ENCODE measurements at places on chromosomes 6 and 20.
A peak's percentile ranks its signal among the peaks of the same experiment; 100 is the strongest.

DNA sequence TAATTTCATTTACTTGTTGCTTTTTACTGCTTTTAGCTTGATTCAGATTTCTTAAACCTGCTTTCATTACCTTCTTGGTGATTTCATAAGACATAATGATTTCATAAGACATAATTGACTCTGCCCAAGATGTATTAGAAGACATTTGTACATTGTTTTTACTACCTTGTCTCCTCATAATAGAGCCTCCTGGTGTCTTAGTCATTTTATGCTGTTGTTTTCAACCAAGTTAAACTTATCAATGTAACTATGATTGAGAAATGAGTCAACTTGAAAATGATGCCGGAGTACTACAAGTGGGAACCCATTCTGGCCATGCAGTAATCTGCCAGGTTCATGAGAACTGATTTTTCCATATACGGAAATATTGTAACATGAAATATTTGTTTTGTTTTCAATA is 573.6 kb downstream of the MMUT start:
- no peak overlapping the region for H3K27ac ChIP-seq
- DNase-seq, result no peak
- no peak overlapping the region for H3K4me3 ChIP-seq
- no peaks in the 10 kb centered on the region for H3K27me3 ChIP-seq

GRCh38 chr6:86686496-86686895 is 250.8 kb upstream of the HTR1E start:
- H3K4me1 ChIP-seq, result no peaks in the 10 kb centered on the region
- H3K36me3 ChIP-seq, result no peaks in the 10 kb centered on the region
- no peak overlapping the region for H3K27ac ChIP-seq
- no peak for DNase-seq
- no peak overlapping the region for H3K4me3 ChIP-seq

DNA sequence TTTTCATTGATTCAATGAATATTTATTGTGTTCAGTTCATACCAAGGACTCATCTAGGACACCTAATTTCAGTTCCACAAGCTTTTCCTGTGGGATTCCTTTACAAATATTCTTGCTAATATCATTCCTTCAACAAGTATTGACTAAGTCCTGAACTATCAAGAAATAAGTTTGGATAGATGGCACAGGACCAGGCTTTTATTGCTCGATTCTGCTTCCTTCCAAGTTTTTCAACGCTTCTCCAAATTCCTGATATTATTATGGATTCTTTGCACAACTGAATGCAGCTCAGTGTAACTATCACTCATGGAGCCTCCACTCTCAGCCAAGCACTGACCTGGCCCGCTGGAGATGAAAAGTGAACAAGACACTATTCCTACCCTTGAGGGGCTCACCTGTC is 32.7 kb upstream of the COL21A1 start:
- peaks cover 2% of the 10 kb centered on the region for H3K4me1 ChIP-seq
- H3K4me3 ChIP-seq, result no peak overlapping the region
- H3K36me3 ChIP-seq, result no peaks in the 10 kb centered on the region
- no peak for DNase-seq
- no peaks in the 10 kb centered on the region for H3K27me3 ChIP-seq

DNA sequence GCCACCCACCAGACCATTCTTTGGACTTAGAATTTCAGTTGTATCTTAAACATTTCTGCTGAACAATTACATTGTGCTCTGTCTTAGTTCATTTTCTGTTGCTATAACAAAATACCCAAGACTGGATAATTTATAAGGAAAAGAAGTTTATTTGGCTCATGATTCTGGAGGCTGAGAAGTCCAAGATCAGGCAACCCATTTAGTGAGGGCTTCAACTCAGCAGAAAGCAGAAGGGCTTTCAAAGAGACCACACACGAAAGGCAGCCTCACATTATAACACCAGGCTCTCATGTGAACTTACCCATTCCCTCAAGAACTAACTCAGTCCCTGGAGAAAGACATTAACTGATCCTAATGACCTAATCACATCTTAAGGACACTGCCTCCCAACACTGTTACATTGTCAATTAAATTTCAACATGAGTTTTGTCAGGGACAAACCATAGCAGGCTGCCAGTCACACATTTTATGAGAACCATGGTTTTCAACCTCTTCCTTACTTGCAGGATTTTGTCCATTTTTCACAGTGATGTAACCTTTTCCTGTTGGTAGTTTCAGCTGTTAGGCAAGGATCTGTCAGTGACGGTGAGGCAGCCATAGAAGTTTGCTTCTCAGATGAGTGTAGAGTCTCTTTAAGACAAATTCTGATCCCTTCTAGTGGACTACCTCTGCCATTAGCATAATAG is 399.6 kb upstream of the SOX4 start:
- no peak overlapping the region for H3K4me3 ChIP-seq
- no peak for DNase-seq
- no peaks in the 10 kb centered on the region for H3K27me3 ChIP-seq
- H3K4me1 ChIP-seq, result peaks cover 14% of the 10 kb centered on the region

DNA sequence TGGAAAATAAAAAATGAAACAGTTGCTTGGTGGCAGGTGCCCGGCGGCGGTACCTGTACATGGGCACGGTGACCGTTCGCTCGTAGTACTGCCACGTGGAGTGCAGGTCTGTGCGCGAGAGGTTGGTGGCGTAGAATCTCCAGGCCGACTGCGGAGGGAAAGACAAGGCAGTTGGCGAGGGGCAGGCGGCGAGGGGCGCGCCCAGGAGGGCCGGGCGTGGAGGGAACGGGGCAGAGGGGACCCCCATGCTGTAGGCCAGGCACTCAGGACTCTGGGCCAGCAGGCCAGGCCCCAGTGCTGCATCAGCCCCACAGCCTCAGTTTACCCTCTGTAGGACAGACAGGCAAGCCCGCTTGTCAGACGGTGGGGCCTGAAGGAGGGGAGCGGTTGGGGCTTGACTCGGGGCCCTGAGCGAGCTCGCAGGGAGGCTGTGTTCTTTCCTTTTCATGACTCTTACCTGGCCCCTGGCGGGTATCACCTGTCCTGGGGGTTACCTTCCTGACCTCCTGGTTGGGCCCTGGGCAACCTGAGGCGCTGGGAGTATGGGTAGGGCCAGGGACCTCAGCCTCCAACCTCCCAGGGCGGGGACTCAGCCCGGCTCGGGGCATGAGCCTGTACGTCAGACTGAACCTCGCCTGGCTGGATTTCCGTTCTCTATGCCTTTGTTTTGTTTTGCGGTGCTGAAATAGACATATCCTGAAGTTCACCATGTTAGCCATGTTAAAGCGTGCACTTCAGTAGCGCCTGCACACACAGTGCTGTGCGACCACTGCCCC is 38.5 kb downstream of the KCNQ2 start:
- H3K4me3 ChIP-seq, result no peak overlapping the region
- DNase-seq, result no peak
- H3K27me3 ChIP-seq, result no peaks in the 10 kb centered on the region
- no peak overlapping the region for H3K27ac ChIP-seq
- peaks cover 3% of the 10 kb centered on the region for H3K4me1 ChIP-seq
- H3K36me3 ChIP-seq, result peaks cover 3% of the 10 kb centered on the region

DNA sequence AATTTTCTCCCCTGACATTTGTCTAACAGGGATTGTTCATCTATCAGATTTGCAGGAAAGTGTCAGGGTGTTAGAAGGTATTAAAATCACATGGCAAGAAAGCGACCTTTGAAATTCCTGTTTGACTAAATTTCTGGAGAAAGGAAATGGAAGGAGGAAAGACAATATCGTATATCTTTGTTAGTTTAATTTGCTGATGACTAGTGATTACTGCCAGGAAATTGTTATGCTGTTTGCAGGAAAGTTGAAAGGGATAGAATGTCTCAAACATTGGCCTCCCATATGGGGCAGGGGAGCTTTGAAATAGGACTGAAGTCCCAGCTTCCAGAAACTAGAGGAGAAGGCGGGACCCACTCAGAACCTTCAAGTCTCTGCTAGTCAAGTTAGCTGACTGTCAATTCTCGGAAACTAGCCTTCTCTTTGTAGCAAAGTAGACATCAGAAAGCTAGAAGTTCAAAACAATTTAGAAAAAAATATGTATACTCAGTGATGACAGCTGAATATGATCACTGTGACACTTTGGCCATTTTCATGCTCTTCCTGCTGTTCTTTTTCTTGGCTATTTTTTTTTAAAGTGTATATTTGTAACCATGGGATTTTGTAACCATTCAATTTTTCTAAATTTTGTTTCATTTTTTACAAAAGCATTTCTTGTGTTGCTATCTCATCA is 53.4 kb upstream of the RALGAPA2 start:
- no peaks in the 10 kb centered on the region for H3K27me3 ChIP-seq
- H3K4me1 ChIP-seq, result no peaks in the 10 kb centered on the region
- no peaks in the 10 kb centered on the region for H3K36me3 ChIP-seq
- H3K4me3 ChIP-seq, result no peak overlapping the region

DNA sequence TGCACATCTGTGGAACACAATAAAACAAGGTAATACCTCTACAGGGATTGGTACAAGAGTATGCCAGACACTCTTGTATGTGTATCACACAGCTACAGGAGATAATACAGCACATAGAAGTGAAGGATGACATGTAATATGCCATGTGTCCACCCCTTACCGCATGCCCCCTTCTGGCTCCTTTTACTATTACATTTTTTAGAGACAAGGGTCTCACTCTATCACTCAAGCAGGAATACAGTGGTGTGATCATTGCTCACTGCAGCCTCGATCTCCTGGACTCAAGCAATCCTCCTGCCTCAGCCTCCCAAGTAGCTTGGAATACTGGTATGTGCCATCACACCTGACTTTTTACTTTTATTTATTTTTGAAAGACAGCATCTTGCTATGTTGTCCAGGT is 4.2 kb upstream of the NCR3 start:
- no peaks in the 10 kb centered on the region for H3K27me3 ChIP-seq
- no peak overlapping the region for H3K4me3 ChIP-seq
- DNase-seq, result no peak
- no peaks in the 10 kb centered on the region for H3K4me1 ChIP-seq
- no peak overlapping the region for H3K27ac ChIP-seq

DNA sequence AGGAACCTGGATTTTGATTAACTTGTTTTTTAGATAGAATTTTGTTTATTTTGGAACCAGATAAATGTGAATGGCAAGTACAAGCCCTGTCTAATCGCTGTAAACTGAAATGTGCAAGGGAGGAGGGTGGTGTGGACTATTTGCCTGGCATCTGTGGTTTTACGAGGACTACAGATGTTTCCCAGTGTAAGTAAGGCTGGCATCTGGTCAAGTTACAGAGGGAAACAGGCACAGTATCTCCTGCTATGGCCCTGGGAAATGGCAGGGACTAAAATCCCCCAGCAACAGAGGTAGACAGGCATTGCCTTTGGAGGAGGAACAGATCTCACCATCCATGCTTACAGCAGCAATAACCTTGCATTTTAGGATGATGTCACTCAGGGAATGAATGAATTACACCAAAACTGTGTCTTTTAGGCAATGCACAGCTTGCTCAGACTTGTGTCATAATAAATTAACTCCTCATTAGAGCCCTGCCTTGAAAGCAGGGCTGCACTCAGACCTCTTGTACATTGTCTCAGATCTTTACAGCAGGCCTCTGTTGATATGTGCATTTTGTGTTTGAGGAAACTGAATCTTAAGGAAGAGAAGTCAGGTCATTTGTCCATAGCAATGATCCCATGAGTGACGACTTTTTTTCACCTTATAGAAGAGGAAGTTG is 96.2 kb downstream of the TCP11 start:
- H3K36me3 ChIP-seq, result no peaks in the 10 kb centered on the region
- no peak overlapping the region for H3K4me3 ChIP-seq
- H3K4me1 ChIP-seq, result peaks cover 72% of the 10 kb centered on the region
- peak overlapping the region; percentile 46 for H3K27ac ChIP-seq
- DNase-seq, result no peak

GRCh38 chr6:104956731-104957294 is at the start of gene LIN28B:
TSS of gene LIN28B (plus strand) at chr6:104957107. CDS start at chr6:104957251, 144 bp downstream.
- DNase-seq, result no peak
- H3K36me3 ChIP-seq, result no peaks in the 10 kb centered on the region
- no peaks in the 10 kb centered on the region for H3K4me1 ChIP-seq
- H3K4me3 ChIP-seq, result peak within 1 kb of the TSS; percentile 73

DNA sequence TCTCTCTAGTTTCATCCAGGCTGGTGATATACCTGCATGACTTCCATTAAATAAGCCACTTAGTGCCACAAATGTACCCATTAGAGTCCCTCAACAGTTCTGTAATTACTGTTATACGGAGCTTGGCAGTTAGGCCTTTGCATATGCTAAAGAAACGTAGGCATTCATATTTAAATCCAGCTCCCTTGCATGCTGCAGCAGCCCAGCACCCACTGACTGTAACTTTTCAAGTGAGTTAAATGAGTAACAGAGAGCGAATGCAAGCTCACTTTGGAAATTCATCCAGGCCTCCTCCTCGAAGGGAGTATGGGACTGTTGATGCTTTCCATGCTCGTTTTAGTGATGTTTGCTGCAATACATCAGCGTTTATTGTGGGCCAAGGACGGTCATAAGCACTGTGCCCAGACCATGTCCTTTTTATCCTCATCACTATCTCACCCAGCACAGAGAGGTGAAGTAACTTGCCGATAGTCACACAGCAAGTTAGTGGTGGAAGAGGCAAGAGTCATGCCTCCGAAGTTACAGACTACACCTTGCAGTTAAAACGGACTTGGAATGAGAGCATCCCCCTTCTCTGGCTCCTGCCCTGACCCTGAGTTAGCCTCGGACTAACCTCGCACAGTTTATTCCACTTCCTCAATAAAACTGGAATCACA is 179.4 kb upstream of the PDE10A start:
- no peaks in the 10 kb centered on the region for H3K36me3 ChIP-seq
- DNase-seq, result no peak
- peaks cover 44% of the 10 kb centered on the region for H3K4me1 ChIP-seq
- H3K27me3 ChIP-seq, result peaks cover 2% of the 10 kb centered on the region
- no peak overlapping the region for H3K27ac ChIP-seq

DNA sequence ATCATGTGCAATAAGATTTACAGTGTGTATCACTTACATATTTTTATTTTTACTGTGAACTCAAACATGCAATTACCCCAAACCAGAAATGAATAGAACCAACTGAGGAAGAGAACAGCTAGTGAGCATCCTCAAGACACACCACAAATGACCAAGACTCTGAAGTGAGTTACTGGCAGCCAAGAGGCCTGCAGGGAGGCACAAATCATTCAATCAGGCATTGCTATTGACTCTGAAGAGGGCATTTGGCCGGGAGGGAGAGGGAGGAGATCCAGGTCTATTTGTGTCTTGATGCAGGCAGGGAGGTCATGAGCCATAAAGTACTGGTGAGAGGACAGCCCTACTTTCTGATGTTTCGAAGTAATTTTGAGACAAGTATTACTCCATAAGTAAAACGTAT is 257.7 kb downstream of the BCKDHB start:
- H3K36me3 ChIP-seq, result no peaks in the 10 kb centered on the region
- no peak for DNase-seq
- no peaks in the 10 kb centered on the region for H3K27me3 ChIP-seq
- no peaks in the 10 kb centered on the region for H3K4me1 ChIP-seq
- H3K4me3 ChIP-seq, result no peak overlapping the region

- no peak for DNase-seq
- no peak overlapping the region for H3K4me3 ChIP-seq
- H3K36me3 ChIP-seq, result no peaks in the 10 kb centered on the region
- no peaks in the 10 kb centered on the region for H3K27me3 ChIP-seq
- peaks cover 2% of the 10 kb centered on the region for H3K4me1 ChIP-seq
Observed at GRCh38 chr20:4637081-4637797, 84.5 kb upstream of the PRND start.
